Pons (tissue), 1 donor: ENCODE measurements at places on chromosomes 2 and 18.

- DNase-seq: no peak
These were observed 103.5 kb downstream of the PKP4 start for GRCh38 chr2:158560259-158560658.

DNA sequence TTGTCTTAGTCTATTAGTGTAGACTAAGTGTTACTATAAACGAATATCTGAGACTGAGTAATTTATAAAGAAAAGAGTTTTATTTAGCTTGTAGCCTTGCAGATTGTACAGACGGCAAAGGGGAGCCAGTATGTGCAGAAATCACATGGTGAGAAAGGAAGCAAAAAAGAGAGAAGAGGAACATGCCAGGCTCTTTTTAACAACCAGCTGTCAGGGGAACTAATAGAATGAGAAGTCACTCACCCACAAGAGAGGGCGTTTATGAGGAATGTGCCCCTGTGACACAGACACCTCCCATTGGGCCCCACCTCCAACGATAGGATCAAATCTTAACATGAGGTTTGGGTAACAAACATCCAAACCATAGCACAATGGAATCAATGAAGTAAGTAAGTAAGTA is 20.6 kb upstream of the ZNF804A start:
- peak; percentile 51 for DNase-seq

GRCh38 chr18:78721981-78722380 is 257.6 kb upstream of the SALL3 start:
- DNase-seq: no peak

GRCh38 chr18:10169814-10170213 is 256.0 kb downstream of the VAPA start:
- no peak for DNase-seq

DNA sequence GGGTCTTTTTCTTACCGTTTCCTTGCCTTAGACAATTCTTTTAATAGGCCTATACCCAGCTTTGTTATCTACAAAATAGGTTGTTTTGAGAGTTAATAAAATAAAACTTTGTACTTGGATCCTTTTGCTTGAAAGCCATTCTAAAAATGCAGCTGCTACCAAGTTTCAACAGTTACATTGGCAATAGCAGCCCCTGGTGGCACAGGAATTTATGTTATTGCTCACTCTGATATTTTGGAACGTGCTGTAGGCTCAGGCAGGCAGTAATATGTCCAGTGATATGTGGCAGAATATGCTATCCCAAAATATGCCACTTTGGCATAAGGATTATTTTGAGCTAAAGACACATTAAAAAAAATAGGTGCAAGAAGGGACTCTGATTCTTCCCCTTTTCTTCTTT is 6.7 kb upstream of the COMMD1 start:
- peak; percentile 32 for DNase-seq

GRCh38 chr2:35114765-35115164 is 1240.8 kb upstream of the CRIM1 start:
- DNase-seq: no peak

- no peak for DNase-seq
These were observed 13.2 kb downstream of the ASB18 start for GRCh38 chr2:236250909-236251579.

GRCh38 chr18:70221156-70221914 is 15.8 kb upstream of the RTTN start:
- peak; percentile 43 for DNase-seq
